ENCODE measurements at places on chromosomes 12 and 14.

DNA sequence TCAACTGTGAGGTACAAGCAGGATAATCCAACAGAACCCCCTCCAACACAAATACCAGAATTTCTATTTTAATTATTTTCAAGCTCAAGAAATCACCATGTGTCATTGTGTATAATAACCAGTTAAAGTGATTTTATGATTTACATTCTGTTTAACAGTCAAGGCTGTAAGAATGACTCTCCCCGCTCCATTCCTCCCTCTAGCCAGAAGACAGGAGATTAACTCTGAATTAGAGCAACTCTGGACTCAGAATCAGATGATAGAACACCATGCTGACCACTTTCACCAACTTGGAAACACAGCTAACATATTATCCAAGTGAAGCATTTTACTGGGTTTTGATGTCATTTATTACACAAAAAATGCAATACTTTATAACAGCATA is 71.9 kb downstream of the ATP2B1 start:
- no peak for DNase-seq

- DNase-seq: no peak
Measured at GRCh38 chr14:58275527-58276190, 22.7 kb upstream of the ARID4A start.

- no peak for DNase-seq
Measured at GRCh38 chr14:68787092-68787992, 5.5 kb downstream of the ZFP36L1 start.

- DNase-seq: no peak
Measured at GRCh38 chr14:87060405-87060804, 932.6 kb downstream of the GALC start.

DNA sequence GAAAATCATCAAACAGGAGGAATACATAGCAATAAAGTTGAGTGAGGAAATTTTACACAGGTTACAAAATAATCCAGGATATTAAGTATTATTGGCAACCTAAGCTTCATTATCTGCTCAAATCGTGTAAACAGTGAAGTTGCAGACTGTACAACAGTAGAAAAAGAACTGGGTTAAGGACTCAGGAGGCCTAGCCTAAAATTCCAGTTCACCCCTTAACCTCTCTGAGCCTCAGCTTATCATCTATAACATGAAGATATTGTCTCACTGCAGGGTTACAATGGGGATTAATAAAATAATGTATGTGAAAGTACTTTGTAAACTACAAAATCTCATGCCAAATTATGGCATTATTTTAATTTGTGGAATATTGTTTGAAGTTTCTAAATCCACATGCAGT is 26.0 kb downstream of the DDHD1 start:
- DNase-seq: no peak

- DNase-seq: no peak
Measured at GRCh38 chr12:16417058-16417457, 69.6 kb downstream of the MGST1 start.

DNA sequence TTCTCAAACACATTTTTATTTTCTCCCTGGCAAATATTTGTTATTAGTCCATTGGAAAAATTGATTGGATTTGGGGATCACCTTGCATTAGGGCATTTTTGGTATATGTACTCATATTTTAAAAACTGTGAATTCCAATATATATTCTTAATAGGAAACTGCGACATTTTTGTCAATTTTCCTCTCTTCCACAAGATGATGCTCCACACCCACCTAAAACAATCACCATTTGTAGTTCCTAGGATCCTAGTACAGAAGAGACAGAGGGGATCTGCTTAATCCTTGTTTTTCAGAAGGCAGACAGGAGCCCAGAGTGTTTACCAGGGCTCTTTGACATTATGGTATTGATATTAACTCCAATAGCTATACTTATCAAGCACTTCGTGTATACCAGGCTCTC is 22.8 kb upstream of the OASL start:
- no peak for DNase-seq

DNA sequence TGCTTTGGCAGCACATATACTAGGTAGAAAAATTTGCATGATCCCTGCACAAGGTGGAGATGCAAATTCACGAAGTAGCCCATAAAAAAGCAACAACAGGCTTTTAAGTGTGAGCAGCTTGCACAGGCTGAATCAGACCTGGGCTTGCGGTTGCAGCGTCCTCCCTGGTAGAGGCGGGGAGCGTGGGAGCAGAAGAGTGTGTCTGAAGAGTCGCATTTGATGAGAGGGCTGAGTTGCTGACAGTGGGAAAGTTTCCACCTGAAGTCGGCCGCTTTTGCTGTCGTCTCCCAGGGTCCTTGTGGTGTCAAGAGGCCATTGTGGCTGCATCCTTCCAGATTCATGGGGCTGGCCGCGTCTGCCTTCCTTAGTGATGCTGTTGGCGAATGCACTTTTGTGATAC is 6.2 kb downstream of the AACS start:
- no peak for DNase-seq

GRCh38 chr14:45133683-45134050 is 614 bp downstream of the FKBP3 start:
- DNase-seq: no peak

Data from Panc1 (cell line).